ENCODE measurements at places on chromosomes 13 and 19.

GRCh38 chr13:66689037-66689619, 541.0 kb downstream of the PCDH9 start:
- no peak for DNase-seq

GRCh38 chr19:23241419-23241818, 8.8 kb downstream of the ZNF724 start:
- DNase-seq: no peak

GRCh38 chr19:6041991-6042481, 64.1 kb upstream of the RANBP3 start:
- no peak for DNase-seq

DNA sequence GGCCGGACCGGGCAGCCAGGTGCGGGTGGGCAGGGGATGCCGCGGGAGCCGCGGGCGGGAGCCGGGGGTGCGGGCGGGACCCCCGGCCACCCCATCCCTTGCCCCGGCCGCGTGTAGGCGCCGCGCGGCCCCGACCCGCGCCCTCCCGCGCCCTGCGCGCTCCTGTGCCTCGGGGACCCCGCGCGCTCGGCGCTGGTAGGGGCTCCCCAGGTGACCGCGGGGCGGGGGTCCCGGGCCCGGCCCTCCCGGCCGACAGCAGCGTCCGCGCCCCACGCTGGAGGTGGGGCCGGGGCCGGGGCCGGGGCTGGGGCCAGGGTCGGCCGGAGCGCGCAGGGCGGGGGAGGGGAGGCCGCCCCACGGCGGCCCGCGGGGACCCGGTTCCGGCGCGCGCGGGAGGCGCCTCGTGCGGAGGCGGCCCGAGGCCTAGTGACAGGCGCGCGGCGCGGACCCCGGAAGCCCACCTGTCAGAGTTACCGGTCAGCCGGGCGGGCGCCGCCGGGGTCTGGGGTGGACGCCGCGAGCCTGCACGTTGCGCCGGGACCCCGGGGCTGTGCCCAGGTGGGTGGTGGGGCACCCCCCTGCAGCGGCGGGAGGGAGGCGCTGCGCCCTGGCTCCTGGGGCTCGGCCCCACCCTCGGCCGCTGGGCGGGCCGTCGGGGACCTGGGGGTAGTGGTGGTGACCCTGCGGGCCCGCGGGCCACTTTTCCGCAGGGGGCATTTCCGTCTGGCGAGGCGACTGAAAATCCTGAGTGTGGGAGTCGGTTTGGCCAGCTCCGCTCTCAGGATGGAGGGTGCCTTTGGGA, 518 bp downstream of the TFDP1 start:
- no peak for DNase-seq

DNA sequence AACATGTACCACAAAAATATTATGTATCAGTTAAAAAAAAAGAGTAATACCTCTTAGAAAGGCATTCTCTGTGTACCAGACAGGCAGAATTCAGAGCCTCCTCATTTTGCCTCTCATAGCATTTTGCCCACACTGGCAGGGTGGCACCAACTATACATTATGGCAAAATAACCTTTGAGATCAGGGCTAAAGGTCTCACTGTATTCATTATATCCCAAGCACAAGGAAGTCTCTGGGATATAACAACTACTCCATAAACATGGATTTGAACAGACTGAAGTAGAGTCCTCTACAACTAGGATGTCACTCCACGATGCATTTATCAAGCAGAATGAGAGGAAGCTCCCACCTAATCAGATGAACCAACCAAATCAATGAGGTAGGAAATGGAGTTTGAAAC, 10.6 kb downstream of the SUCLA2 start:
- no peak for DNase-seq

GRCh38 chr13:21683034-21683733, 12.3 kb downstream of the FGF9 start:
- no peak for DNase-seq
